ENCODE measurements at places on chromosomes 5 and 9.

- no peak for DNase-seq
Observed at GRCh38 chr5:154193283-154193682, 2.8 kb downstream of the GALNT10 start.

- DNase-seq: no peak
Observed at GRCh38 chr5:133993185-133993936, 11.4 kb downstream of the VDAC1 start.

- DNase-seq: no peak
Observed at GRCh38 chr9:74846766-74847165, 41.0 kb downstream of the TRPM6 start.

- DNase-seq: no peak
Observed at GRCh38 chr5:112634166-112634565, 103.5 kb upstream of the APC start.

DNA sequence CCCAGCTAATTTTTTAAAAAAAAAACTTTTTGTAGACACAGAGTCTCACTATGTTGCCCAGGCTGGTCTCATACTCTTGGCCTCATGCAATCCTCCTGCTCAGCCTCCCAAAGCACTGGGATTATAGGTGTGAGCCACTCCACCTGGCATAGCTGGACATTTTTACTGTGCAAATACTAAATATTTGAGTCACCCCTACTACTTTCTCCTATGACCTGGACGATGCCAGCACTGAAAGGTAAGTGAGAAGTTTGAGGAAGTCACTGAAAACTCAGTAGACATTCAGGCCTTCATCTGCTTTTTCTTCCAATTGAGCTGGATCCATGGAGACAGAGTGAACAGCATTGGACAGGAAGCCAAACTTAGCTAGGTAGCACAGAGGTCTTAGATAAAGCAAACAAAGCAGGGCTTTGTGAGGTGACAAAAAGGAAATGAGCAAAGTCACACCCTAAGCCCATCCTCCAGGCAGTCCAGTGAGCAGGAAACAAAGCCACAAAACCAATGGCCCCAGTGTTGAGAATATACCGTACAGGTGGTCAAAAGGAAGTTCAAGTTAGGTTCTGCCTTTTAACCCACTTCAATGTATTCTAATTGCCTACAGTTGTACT is 192.6 kb upstream of the RASA1 start:
- no peak for DNase-seq

- no peak for DNase-seq
Observed at GRCh38 chr9:78269784-78270183, 27.1 kb upstream of the PSAT1 start.

- no peak for DNase-seq
Observed at GRCh38 chr5:69006030-69006429, 87.8 kb upstream of the SLC30A5 start.

DNA sequence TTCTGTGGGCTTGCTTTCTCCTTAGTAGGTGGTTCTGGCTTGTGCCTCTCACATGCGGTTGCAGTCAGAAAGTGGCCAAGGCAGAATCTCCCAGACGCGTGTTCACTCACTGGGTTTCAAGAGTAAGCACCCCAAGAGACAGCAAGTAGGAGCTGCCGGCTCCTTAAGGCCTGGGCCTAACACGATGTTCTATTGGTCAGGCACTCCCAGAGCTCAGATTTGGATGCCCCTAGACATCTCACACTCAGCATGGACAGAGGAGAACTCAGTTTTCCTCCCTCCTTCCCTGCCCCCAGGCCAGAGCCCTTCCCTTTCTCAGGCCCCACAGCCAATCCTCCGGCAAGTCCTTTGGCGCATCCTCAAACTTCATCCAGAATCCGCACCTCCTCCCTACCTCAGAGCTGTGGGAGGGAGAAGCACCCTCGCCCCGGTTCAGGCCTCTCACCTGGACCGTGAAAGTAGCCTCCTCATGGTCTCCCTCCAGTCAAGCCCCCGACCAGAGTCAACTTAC is 6.5 kb upstream of the CARD19 start:
- DNase-seq: no peak

DNA sequence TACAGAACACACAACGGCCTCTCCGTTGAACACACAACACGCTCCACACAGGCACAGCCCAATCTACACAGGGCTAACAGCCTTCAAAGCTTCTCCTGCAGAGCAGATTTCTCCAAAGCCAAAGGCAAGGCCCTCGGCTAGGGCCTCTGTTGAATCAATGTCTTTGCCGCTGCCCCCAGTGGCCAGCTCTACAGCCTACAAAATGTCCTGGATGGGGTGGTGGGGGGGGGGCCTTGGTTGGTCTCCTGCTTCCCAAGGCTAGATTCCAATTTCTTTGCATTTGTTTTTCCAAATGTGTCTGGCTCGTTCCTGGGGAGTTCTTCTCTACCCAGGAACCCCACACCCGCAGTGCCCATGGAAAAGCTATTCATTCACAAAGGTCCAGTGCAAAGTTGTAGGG is 167.2 kb downstream of the PAX5 start:
- no peak for DNase-seq

DNA sequence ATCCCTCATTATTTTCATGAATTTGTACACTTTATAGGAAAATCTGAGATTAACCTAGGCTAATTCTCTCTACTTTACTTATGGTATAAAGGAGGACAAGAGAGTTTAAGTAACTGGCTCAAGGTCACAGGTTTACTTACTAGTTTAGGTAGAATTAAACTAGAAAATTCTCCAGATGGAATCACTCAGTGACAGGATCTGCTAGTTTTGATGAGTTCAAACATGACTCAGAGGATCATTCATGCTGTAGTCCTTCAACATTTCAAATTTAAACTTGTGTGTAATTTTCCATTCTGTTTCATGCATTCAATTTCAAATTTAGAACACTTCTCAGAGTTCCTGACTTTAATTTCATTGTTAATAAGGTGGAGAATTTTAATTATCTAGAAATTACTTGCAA is 485.7 kb upstream of the TUSC1 start:
- DNase-seq: no peak
